ENCODE measurements at places on chromosomes 1 and 21. TPM values are rescaled to one million over a fixed set of nuclear protein-coding genes. Genes with fewer than 3 reads are reported as not detected.

The BRINP3 gene
- not detected for total RNA-seq

The TAS1R1 gene
- not detected for total RNA-seq

The GPBP1L1 gene
- 101 TPM for total RNA-seq

The CIART gene
- 12.4 TPM for total RNA-seq

The CNN3 gene
- 337 TPM for total RNA-seq

The LAMC2 gene
- 1.4 TPM for total RNA-seq

The TRIM63 gene
- 0.11 TPM for total RNA-seq

The CYP4A22 gene
- not detected for total RNA-seq

The KCNQ4 gene
- total RNA-seq, result not detected

The SLC25A34 gene
- total RNA-seq, result 0.62 TPM

The PTGS2 gene
- 12.8 TPM for total RNA-seq

The UMODL1 gene
- total RNA-seq, result 0.12 TPM

The UBXN10 gene
- total RNA-seq, result not detected

The GRIK3 gene
- not detected for total RNA-seq

The KISS1 gene
- 0.22 TPM for total RNA-seq

The TM2D1 gene
- 52.7 TPM for total RNA-seq

The SPAG17 gene
- total RNA-seq, result not detected

The CFAP298 gene
- total RNA-seq, result 29.5 TPM

The EFNA3 gene
- 0.50 TPM for total RNA-seq

The GBP5 gene
- not detected for total RNA-seq

Measured in uterine smooth muscle cell (primary cell).